ENCODE measurements at places on chromosomes 5 and 9. TPM values are rescaled to one million over a fixed set of nuclear protein-coding genes. Genes with fewer than 3 reads are reported as not detected.

GRCh38 chr9:134637696-134638501 is 3.7 kb upstream of the COL5A1 start:
- no peak for DNase-seq

DNA sequence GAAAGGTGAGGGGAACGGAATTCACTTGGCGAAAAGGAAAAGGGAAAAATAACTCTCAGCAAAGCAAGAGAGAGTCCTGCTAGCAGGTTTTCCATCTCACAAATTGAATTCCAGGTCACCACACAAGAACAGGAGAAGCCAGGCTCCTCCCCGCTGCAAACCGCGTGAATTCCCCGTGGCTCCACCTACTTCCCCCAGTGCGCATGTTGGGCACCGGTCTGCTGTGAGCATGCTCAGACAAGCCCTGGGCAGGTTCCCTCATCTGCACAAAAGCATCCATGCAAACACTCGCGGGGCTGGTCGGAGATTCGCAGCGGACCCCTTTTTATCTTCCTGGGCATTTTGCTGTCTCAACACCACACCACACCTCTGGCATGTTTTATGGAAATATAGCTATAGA is 58.5 kb upstream of the S1PR3 start:
- DNase-seq: peak; percentile 68

GRCh38 chr9:19620326-19620725 is 168.5 kb downstream of the SLC24A2 start:
- DNase-seq: no peak

DNA sequence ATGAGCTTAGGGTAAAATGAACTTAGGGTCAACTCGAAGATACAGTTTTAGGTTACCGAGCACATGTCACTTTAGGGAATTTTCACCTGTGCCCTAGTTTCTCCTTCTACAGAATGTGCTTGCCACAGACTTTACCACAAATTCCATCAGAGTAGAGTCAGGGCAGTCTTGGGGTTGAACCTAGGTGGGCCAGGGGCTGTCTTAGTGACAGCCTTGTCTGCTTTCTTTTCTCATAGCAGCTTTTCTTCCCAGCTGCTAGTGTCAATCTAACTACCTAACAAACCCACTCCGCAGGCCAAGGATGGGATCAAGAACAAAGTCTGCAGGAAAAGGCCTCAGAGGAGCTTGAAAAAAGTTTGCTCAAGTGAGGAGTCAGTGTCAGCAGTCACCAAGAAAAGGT is 458.1 kb upstream of the CDH18 start:
- no peak for DNase-seq

GRCh38 chr5:96851312-96852062 is 24.8 kb upstream of the ERAP2 start:
- no peak for DNase-seq

DNA sequence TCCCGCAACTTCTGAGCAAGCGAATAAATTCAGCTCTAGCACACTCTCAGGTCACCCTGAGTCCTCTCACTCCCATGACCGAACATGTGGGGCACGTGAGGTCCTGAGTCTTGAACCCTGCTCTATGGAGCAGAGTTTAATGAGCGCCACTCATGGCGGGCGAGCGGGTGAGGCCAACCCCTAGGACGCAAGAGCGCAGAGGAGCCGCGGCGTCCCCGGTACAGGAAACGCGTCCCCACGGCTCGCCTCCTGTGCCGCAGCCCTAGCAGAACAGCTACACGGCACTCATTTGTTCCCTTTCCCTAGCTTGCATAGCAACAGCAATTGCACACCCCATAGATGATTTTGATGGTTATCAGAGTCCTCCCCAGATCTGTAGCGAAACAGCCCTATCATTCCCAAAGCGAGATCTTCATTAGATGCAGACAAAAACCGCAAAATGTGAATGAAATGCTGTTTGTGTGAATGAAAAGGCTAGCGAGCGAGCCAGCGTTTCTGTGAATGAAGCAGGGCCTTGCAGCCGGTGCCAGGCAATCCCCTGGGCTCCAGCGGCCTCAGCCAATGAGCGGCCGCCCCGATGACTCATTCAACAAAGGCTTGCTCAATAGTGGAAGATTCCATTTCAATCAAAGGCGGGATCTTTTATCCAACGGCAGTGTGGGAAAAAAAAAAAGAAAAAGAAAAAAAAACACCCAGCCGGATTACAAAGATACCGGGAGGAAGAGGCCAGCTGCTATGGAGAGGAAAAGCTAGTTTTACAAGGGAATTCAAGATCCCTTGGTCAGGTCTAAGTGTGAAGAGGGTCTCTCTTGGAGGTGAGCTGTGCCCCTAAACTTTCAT is 1.5 kb upstream of the SHC3 start:
- peak; percentile 95 for DNase-seq

- DNase-seq: no peak
These were observed 34.3 kb downstream of the MRPL36 start for GRCh38 chr5:1765141-1765879.

DNA sequence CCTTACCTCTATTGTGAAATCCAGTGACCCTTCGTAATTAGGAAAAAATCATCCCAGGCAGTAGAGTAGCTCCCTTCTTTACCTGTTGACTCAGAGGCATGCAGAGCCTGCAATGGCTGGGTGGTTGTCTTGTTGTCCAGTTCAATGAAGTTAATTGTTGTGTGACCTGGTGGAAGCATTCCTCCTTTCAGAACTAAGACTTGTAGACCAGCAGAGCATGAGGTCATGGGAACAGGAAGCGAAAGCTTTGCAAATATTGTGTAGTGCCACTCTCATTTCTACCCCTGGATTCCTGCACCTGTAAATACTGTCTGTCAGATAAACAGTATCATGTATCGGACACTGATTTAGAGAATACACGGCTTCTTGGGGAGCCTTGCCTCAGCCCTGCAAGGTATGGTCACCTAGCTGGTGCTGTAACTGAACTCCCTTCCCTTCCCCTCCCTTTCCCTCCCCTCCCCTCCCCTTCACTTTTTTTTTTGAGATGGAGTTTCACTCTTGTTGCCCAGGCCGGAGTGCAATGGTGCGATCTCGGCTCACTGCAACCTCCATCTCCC is 5.7 kb upstream of the PRXL2C start:
- DNase-seq: no peak

DNA sequence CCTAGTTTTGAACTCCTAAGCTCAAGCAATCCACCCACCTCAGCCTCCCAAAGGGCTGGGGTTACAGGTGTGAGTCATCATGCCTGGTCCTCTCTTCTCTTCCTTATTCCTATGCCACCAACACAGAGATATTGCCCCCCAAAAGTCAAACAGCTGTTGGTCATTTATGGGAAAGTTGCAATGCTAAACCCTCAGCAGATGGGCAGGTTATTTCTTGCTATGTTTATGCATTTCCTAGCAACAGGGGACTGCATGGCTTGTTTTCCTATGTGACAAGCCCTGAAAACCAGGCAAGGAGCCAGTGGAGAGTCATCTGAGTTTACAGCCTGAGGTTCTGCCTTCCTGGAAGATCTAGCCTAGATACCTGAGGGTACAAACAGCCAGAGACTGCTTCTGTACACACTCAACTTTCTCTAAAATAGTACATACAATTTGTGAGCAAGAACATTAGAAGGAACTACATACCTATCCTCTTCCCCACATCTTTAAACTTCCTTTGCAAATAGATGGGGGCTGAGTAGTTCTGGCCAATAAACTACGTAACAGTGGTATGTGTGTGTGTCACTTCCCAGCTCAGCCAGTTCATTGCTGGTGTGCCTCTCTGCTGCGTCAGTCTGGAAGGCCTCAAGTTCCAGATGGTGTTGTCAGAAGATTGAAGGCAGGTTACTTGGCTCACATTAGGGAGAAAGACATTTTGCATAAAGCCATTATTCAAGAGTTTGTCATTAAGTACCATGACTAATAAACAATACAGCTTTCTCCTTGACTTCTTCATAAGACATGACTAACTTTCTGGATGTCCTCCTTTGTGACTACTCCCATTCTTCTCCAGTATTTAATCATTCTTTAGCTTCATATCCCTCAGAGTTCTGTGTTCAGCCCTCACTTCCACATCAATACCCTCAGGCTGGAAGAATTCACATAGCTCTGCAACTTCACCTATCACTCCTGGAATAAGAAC is 65.3 kb downstream of the CSNK1A1 start:
- DNase-seq: no peak

The SPAAR gene
- not detected for total RNA-seq

The SH3RF2 gene
- total RNA-seq: 1.1 TPM

The CENPK gene
- 50.2 TPM for total RNA-seq

The C1QTNF2 gene
- 0.27 TPM for total RNA-seq

The ERAP2 gene
- not detected for total RNA-seq

The LCN15 gene
- 0.54 TPM for total RNA-seq
